ENCODE measurements at places on chromosomes 12 and 14. TPM values are rescaled to one million over a fixed set of nuclear protein-coding genes. Genes with fewer than 3 reads are reported as not detected.

Gene YAF2
- total RNA-seq: 10.5 TPM

Gene ARHGEF40
- total RNA-seq: 35.5 TPM

Gene OR4M1
- under 0.01 TPM for total RNA-seq

Gene SIX6
- total RNA-seq: not detected

Gene BHLHE41
- total RNA-seq: 0.81 TPM

Gene KRT71
- not detected for total RNA-seq

Gene ARHGDIB
- 759 TPM for total RNA-seq

Gene SLC6A13
- total RNA-seq: 0.27 TPM

Gene FRMD6
- 16.2 TPM for total RNA-seq

Gene PTGR2
- 1.9 TPM for total RNA-seq

Gene RNASE7
- not detected for total RNA-seq

Gene SEL1L
- 19.7 TPM for total RNA-seq

Gene B4GALNT1
- 0.81 TPM for total RNA-seq

Gene MAPK1IP1L
- total RNA-seq: 54.4 TPM

Gene METTL17
- total RNA-seq: 58.4 TPM

Gene SALL2
- 7.0 TPM for total RNA-seq

Gene CLMN
- total RNA-seq: 1.9 TPM

Gene GPR137C
- total RNA-seq: 0.27 TPM

Gene KRT5
- total RNA-seq: not detected

Gene PIANP
- under 0.01 TPM for total RNA-seq

Gene BMP4
- total RNA-seq: 0.27 TPM

Gene SMIM41
- under 0.01 TPM for total RNA-seq

Gene PAH
- total RNA-seq: not detected

Gene LRTM2
- total RNA-seq: under 0.01 TPM

Gene SLC5A8
- not detected for total RNA-seq

Gene TMED10
- total RNA-seq: 281 TPM

Gene PLEKHG7
- total RNA-seq: not detected

Gene KLHDC1
- 4.3 TPM for total RNA-seq

Gene CLEC6A
- not detected for total RNA-seq

Gene B4GALNT3
- total RNA-seq: under 0.01 TPM

Gene AKAP5
- 0.27 TPM for total RNA-seq

Gene TAS2R10
- total RNA-seq: 0.27 TPM

Gene FGF6
- not detected for total RNA-seq

Gene GAPDH
- total RNA-seq: 7,142 TPM

Gene CDKN3
- 5.7 TPM for total RNA-seq

Gene ANKS1B
- not detected for total RNA-seq

Gene CBLN3
- 0.54 TPM for total RNA-seq

Gene ADGRD1
- 0.54 TPM for total RNA-seq

Gene ACOT2
- total RNA-seq: 54.4 TPM

Gene KRT2
- total RNA-seq: not detected

Gene UBE3B
- 21.0 TPM for total RNA-seq

Gene NXPH4
- total RNA-seq: not detected

Gene RNFT2
- total RNA-seq: 2.2 TPM

Gene IFT43
- 9.2 TPM for total RNA-seq

Gene ADAMTS20
- total RNA-seq: not detected

Gene RAB35
- 33.9 TPM for total RNA-seq

Gene RHOJ
- not detected for total RNA-seq

Gene FAR2
- total RNA-seq: 40.4 TPM

Gene SERPINA10
- not detected for total RNA-seq

Gene PMCH
- total RNA-seq: not detected

Gene PARPBP
- 2.4 TPM for total RNA-seq

Gene MSI1
- total RNA-seq: not detected
